Activated CD8-positive, alpha-beta memory T cell treated with anti-CD3 and anti-CD28 coated beads for 36 hours (primary cell): ENCODE measurements at places on chromosomes 3 and 15. TPM values are rescaled to one million over a fixed set of nuclear protein-coding genes. Genes with fewer than 3 reads are reported as not detected.

AGTR1 gene
- not detected for total RNA-seq

CKMT1B gene
- 0.27 TPM for total RNA-seq

NAALADL2 gene
- not detected for total RNA-seq

RASGRP1 gene
- 67.8 TPM for total RNA-seq

PXYLP1 gene
- total RNA-seq = 7.6 TPM
